ENCODE measurements at places on chromosomes 5 and 9. TPM values are rescaled to one million over a fixed set of nuclear protein-coding genes. Genes with fewer than 3 reads are reported as not detected.

DNA sequence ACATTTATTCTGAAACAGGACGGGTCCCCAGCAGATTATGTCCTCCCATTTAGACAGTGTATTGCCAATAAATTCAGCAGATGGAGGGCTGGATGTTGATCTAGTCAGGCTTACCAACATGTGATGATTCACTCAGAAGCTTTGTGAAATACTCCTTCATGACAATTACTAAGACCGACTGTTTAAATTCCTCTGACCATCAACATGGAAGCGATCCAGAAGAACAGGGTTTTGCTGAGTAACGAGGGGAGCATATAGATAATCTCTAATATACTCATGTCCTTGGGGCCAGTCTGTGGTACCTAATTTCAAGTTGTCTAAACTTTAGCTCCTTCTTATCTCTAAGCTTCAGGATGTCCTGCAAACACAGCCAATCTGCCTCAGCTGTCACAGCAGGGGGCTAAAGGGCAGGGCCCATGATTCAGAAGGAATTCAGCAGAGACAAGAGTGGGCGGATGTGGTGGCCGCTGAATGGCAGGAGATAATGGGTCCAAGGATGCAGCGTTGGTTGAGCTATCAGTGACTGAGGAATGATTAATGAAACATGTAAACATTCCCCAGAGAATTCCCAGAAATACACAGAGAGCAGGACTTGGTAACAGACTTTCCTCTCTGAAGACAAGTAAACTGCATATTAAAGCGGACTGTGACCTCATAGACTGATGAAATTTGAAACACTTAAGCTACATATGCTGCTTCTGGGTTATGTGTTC is 109.4 kb downstream of the ANKRD55 start:
- DNase-seq = peak; percentile 98

DNA sequence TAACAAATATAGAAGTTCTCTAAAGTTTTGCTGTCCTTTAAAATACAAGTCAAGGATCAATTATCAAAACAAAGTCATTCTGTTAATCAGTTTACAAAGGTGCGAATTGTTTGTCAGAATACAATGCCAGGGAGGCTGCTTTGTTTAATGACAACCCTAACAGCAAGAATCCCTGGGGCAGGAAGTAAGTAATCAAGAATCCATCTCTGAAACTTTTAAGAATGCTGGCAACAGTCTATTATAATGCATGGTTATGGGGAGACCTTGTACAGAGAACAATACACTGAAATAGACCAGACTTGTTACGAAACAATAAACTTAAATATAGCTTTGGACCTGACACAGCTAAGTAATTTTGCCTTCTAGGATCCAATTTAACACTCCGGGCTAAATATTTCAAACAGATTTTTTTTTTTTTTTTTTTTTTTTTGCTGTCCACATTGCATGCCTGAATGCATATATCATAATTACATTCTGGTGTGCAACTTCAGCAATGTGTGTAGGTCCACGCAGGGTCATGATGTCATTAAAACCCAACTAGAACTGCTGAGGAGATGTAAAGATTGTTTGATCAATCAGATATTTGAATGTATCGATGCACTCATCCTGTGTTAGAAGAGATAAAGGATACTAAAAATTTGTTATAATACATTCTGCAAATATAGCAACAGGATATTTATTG is 421.3 kb downstream of the CETN3 start:
- DNase-seq = no peak

- peak; percentile 38 for DNase-seq
Observed at GRCh38 chr5:151670083-151670686, 16.5 kb downstream of the SPARC start.

GRCh38 chr9:94277885-94278536 is 18.9 kb downstream of the ZNF169 start:
- no peak for DNase-seq

- no peak for DNase-seq
Observed at GRCh38 chr5:14720236-14720923, 55.9 kb downstream of the OTULIN start.

DNA sequence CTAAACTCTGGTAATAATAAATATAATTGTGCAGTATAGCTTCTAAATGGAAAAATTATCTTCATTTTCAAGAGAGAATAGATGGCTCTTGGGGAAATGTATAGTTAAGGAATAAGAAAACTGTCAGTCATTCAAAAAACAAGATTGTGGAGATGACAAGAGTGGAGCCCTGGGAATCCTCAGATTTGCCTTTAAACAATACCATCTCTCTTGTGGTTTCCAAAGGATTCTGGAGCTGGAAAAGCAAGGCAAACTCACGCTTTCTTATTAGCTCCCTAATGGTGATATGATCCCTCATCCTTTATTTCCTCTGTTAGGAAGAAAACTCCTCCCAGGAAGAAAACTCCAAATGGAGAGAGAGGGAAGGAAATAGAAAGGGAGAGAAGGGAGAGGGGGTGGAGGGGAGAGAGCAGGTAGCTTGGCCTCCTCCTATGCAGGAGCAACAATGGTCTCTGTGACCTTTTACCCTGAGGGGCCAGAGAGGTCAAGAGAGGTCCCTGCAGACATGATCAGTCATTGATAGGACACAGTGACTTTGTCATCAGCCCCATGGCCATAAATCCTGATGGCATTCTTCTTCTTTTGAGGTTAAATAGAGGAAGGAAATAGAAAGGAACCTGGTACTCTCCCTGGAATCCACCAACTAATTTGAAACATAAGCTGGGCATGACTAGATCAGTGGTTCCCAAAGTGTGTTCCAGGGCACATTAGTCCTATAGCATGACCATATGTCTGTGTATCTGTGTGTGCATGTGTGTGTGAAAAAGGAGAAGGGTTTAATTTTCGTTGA is 312.2 kb downstream of the ARRDC3 start:
- DNase-seq = no peak

GRCh38 chr5:142966121-142966420 is 195.9 kb downstream of the ARHGAP26 start:
- no peak for DNase-seq

DNA sequence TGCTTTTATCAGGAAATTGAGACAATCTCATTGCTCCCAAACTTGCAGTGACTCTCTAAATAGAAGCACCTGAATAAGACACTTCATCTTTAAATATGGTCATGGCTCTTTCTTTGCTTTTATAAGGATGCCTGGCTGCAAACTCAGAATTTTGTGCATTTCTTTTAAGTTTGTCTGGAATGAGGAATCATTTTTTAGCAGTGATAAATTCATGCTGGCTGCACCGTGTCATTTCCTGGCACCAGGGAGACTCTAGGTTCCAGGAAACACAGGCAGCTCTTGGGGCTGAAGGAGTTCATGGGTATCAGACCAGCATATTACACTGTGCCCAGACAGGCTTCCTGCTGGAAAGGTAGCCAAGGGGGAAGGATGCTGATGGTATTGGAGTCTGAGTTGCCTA is 109.9 kb downstream of the NUDT12 start:
- DNase-seq = no peak

DNA sequence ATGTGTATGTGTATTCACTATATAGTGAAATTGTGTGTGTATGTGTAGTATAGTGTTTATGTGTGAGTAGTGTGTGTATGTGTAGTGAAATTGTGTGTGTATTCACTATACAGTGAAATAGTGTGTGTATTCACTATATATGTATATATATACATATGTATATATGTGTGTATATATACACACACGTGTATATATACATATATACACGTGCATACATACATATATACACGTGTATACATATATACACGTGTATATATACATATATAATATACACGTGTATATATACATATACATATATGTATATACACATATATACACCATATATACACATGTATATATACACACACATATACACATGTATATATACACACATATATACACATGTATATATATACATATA is 403.6 kb upstream of the TUSC1 start:
- no peak for DNase-seq

DNA sequence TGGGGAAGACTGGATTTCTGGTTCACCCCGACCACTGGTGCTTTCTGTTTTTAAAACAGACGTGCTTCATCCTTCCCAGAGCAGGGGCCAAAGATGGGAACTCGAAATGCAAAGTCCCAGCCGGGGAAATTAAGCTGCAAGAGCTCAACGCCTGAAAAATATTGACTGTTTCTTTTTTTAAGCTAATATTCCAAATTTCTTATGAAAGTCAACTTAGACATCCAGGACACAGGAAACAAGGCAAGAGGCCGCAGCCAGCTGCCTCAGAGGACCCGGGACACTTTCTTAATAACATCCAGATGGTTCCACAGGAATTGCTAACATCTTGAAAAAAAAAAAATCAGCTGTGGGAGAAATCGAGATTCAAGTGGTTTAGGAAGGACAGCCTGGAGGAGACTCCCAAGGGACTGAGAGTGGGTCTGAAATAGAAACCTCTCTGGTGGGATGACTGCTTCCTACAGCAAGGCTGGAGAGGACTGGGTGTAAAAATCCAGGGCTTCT is 144.9 kb downstream of the FGF1 start:
- DNase-seq = no peak

DNA sequence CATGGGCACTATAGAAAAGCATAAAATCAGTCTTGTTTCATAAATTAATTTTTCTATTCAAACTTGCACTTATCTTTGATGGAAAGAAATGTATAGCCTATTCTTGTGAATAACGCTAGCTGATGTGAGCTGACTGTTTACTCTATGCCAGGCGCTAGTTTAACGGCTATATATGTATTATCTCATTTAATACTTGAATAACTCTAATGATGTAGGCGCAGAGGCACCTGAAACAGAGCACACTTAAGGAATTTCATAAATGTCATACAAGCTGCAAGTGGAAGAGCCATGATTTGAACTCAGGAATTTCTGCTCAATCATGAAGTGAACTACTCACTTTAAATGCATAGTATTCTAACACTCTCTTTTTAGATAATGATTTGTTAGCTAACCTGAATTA is 551.8 kb downstream of the PDE4D start:
- DNase-seq = no peak

- no peak for DNase-seq
Observed at GRCh38 chr5:74056107-74056788, 430.3 kb downstream of the ARHGEF28 start.

- DNase-seq = no peak
Observed at GRCh38 chr5:53479590-53480415, 626 bp upstream of the FST start.

GRCh38 chr9:72790989-72791388 is 161.9 kb downstream of the ALDH1A1 start:
- DNase-seq = no peak

- DNase-seq = no peak
Observed at GRCh38 chr9:1236061-1236460, 185.9 kb downstream of the DMRT2 start.

DNA sequence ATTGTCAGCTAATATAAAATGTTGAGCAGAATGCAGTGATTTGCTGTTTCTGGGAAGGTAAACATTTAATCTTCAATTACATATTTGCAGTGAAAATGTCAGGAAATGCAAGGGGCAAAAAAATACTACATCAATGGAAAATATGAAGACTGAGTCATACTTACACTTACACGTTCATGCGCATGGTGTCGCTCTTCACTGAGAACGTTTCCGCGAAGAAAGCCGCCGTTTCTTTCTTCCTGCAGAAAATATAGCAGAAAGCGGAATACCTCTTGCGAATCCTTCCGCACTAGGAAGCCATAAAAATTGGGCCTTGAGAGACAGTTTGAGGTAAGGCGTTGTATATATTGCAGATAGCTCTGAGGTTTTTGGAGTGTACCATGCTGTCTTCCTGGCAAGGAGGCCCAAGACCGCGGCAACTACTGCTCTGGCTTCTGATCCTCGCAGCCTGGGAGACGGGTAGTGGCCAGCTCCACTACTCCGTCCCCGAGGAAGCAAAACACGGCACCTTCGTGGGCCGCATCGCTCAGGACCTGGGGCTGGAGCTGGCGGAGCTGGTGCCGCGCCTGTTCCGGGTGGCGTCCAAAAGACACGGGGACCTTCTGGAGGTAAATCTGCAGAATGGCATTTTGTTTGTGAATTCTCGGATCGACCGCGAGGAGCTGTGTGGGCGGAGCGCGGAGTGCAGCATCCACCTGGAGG is at the start of gene PCDHA13:
Gene PCDHA13, plus strand, starts transcription at position 236 of the 702 bp plus-strand sequence. Its CDS starts 145 bp downstream, at position 381.
- DNase-seq = no peak

- no peak for DNase-seq
Observed at GRCh38 chr9:19378647-19379046, 1.4 kb downstream of the RPS6 start.

GRCh38 chr5:5101676-5102075 is 38.5 kb upstream of the ADAMTS16 start:
- DNase-seq = no peak

DNA sequence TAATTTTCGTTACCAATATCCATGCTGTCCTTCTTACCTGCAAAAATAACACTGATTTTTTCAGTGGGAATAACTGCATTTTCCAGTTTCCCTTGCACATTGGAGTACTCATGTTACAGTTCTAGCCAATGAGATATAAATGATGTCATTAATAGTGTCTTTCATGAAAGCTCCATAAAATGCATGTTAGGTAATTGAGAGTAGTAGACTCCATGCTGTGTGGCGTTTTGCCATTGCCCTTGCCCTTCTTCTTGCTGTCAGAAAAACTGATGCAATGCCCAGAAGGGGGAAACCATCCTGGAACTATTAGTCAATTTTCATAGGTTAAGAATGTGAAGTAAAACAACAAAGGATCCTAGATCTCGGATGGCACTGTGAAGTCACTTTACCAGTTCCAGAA is 1765.3 kb downstream of the EFNA5 start:
- no peak for DNase-seq

DNA sequence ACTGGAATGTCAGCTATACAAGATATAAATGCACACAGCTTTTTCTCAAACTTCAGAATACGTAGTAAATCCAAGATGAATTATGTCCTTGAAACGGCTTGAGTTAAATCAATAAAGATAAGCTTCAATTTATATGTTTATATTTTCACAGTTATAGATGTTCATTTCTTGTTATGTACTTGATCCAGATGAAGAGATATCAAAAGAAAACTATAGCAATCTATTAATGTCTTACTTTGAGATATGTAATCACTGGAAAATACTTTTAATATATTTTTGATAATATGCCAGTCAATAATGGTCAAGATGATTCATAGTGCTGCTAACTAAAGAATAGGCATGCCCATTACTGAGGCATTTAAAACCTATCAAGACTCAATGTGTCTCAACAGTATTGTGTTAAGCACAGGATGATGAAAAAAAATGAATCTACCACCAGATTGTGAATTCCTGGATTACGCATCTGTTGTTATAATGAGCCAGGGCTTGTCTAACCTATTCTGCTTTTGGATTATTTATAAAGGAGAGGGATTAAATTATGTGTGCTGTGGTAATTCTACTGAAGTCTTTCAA is 372.6 kb upstream of the PRR16 start:
- no peak for DNase-seq

- no peak for DNase-seq
Observed at GRCh38 chr5:121462441-121462840, 389.2 kb upstream of the FTMT start.

GRCh38 chr9:6955251-6955921 is 197.6 kb downstream of the KDM4C start:
- no peak for DNase-seq

GRCh38 chr5:151751593-151751992 is 6.8 kb downstream of the ATOX1 start:
- no peak for DNase-seq

AGXT2 gene
- 0.21 TPM for total RNA-seq

IL4 gene
- total RNA-seq = not detected

BHMT2 gene
- total RNA-seq = not detected

PLCXD3 gene
- 0.20 TPM for total RNA-seq

FBLL1 gene
- total RNA-seq = not detected

DOCK2 gene
- total RNA-seq = 0.09 TPM

ARHGEF39 gene
- total RNA-seq = 32.8 TPM

AQP7 gene
- total RNA-seq = 2.4 TPM

HAVCR2 gene
- 0.41 TPM for total RNA-seq

WASHC1 gene
- 23.8 TPM for total RNA-seq

NUDT12 gene
- 12.3 TPM for total RNA-seq

Measured in Caco-2 (cell line).